ENCODE measurements at places on chromosomes 2 and 18.

DNA sequence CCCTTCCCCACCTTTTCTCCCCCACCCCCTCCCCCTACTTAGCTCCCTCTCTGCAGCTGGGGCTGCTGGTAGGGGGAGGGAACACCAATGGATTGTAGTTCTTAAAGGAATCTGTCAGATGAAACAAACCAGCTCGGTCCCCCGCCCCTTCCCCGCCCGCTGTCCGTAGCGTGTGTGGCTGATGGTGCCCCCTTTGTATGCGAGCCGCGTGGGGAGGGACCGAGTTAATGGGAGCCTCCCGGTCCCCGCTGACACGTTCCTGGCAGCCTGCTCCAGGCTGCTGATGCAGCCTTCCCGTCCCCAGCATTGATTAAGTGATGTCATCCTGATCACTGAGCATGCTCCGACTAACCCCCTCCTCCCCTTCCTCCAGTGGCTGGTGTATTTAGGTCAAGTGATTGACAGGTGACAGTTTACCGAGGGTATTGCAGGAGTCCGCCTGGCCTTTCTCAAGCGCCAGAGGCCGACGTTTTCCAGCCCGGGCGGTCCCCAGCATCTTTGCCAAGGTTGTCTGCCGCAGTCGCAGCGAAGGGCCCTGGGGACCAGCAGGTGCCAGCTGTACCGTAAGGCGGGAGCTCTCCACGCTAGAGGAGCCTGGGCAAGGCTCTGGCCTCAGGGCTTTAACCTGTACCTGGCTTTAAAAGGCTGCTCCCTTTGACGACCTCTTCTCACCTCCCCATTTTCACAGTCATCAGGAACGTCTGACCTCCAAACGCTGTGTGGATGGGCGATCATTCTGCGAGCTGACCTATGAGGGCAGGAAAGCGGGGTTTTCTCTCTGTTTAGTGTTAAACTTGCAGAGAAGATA, 1.8 kb downstream of the KIF5C start:
- peak; percentile 1 for DNase-seq

DNA sequence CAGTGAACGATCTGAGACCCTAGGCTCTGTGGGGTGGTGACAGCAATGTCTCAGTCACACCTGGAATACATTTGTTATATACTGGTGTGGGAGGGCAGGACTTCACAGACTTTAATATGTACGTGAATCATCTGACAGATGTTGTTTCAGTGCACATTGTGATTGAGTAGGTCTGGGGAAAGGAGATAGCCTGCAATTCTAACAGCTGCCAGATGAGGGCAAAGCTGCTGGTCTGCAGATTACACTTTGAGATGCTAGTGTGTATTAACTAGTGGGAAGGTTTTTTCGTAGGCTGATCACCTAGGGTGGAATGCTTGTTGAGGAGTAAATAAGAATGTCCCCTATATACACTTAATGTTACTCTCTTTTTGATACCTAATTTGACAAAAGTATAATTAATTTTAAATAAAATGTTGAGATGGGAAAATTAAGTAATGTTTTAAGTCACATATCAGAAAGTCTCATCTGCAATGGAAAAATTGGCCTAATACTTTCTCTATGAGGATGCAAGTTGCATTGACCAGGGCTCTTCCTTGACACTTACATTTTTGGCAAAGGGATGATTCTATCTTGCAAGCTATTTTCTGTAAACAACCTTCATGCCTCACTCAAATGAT, 496.9 kb upstream of the HNMT start:
- DNase-seq = no peak

GRCh38 chr2:221335219-221335752, 236.8 kb downstream of the EPHA4 start:
- DNase-seq = no peak

- DNase-seq = no peak
Measured at GRCh38 chr2:74199871-74200305, 1.5 kb downstream of the MTHFD2 start.

GRCh38 chr2:117379928-117380327, 434.6 kb upstream of the DDX18 start:
- DNase-seq = no peak

- no peak for DNase-seq
Measured at GRCh38 chr2:85596026-85596333, 435 bp downstream of the RNF181 start.

- no peak for DNase-seq
Measured at GRCh38 chr18:12287684-12288402, 20.2 kb upstream of the TUBB6 start.

- no peak for DNase-seq
Measured at GRCh38 chr2:79876430-79876829, 363.6 kb downstream of the CTNNA2 start.

DNA sequence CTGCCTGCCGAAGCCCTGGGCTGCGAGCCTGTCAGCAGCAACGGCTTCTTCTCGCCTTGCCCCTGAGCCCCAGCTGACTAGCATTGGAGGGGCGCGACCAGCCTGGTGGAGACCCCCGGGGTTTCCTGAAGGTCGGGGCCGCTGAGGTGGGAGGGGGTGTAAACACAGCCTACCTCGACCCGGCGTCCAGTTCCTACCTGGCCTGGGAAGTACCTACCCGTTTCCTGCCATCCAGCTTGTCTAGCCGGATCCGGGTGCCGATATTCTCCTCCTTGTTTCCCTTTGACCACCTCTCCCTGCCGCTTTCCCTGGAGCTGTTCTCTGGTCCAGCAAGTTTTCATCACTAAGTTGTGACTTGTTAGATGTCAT, 511 bp downstream of the MOB4 start:
- DNase-seq = no peak

- no peak for DNase-seq
Measured at GRCh38 chr2:36965751-36966369, 476 bp downstream of the STRN start.

- DNase-seq = no peak
Measured at GRCh38 chr2:43292851-43293743, 66.7 kb upstream of the ZFP36L2 start.

DNA sequence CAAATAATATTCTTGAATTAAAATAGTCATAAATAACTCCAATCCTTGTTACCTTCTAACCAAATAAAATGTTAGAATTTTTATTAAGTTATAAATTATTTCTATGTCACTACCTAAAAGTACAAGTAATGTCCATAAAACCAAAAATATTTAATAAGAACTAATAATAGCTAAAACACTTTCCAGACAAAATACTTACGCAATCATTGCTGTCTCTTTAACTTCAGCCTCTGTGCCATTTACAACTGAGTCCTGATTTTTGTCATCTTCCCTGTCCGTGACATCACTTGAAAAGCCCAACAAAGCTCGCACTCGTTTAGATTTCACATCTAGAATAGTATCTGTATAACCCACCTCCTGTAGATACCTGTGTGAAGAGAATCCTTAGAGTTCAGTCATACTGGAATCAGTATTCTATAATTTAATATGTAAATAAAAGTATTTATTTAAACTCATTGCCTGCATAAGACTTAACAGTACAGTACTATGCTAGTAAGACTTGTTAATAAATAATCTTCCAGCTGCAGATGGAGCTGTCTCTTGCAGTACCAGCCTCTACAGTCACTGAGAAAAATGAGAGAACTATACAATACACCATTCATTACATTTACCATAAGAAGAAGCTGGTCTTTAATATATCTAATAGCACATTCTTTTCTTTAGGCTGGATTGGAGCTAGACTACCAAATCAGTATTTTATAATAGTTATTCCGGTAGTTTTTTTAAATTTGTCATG, 63.8 kb downstream of the STRN start:
- DNase-seq = no peak

DNA sequence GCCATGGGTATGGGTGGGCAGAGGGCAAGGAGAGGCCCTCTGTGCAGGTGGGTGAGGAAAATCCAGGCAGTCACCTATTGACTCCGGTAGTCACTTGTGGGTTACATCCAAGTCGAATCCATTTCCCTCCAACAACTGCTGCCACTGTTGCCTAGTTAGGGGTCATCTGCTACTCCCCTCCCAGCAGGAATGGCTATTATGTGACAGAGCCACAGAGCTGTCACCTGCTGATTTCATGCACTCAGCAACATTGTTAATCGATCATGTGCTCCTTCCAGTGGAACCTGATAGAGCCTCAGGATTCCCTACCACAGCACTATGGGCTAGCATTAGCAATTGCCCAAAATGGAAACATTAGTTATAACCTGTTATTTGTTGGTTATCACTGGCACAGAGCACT, 31.4 kb downstream of the POLR1A start:
- no peak for DNase-seq

DNA sequence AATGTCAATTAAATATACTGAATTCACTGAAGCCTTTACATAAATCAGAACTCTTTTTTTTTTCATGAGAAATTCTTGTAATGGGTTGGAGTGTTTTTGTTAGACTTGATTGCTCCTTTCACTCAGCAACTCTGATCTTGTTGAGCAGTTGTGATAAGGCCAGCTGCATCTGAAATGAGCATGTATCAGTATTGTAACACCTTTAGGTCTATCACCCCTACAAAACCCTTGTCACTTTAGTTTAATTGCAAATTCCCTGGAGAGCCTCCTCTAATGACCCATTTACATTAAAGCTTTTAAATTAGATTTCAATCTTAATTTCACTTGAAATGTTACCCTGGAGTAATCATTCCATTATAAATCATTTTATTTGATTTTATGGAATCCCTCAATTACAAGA, 346.8 kb upstream of the TCF4 start:
- DNase-seq = no peak

DNA sequence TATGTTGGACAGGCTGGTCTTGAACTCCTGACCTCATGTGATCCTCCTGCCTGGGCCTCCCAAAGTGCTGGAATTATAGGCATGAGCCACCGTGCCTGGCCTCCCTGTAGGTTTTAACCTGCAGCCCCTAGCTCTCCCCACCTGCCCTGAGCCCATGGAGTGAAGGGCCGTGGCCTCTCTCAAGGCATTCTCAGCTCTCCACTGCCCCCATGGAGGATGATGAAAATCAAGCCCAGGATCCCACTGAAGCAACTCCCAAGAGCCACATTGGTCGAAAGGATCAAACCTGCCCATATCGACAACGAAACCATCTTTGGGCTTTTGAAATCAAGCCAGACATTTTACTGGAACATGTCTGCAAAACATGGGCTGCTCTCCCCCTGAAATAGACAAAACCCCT, 22.4 kb upstream of the CREG2 start:
- no peak for DNase-seq

GRCh38 chr2:14717131-14717530, 84.6 kb downstream of the LRATD1 start:
- DNase-seq = no peak

GRCh38 chr2:88342749-88343148, 109.7 kb downstream of the FOXI3 start:
- no peak for DNase-seq

Measured in naive thymus-derived CD8-positive, alpha-beta T cell (primary cell).